ENCODE measurements at places on chromosomes 3 and 15. TPM values are rescaled to one million over a fixed set of nuclear protein-coding genes. Genes with fewer than 3 reads are reported as not detected.

DNA sequence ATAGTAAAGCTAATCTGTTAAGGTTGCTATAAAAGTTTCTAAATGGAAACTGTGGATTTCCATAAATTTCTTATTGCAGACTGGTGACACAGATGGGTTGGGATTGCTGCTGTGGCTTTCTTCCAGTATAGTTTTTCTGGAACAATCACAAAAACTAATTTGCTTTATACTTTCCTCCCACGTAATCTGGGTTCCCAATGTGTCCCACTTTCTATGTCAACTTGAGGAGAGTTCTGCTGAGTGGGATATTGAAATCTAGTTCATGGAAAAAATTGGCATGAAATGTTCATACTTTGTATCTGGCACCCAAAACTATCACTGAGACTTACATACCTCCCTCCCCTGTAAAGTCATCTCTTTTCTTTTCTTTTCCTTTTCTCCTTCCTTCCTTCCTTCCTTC lies 126.8 kb downstream of the TGFBR2 start:
- peaks cover 13% of the 10 kb centered on the region for H3K4me1 ChIP-seq
- no peaks in the 10 kb centered on the region for H3K27me3 ChIP-seq
- H3K4me3 ChIP-seq, result no peak overlapping the region
- H3K36me3 ChIP-seq, result no peaks in the 10 kb centered on the region
- no peak overlapping the region for H3K27ac ChIP-seq

DNA sequence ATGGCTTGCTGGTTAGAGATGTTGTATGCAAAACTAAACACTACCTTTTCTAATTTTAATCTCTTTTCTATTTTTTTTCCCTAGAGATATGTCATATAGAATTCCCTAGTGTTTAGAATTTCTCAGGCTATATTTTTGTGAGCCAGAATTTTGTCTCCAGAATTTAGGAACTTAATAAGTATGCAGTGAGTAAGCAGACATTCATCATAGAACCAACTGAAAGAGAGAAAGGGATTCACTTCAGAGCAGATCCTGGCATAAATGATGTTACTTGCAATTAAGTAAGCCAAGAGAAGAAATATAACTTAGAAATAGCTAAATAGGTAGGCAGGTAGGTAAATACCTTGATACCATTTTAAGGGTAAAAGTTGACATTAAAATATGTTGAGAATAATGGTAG lies 288.9 kb downstream of the ZNF385D start:
- H3K27ac ChIP-seq, result no peak overlapping the region
- DNase-seq, result no peak
- H3K36me3 ChIP-seq, result no peaks in the 10 kb centered on the region
- no peak overlapping the region for H3K4me3 ChIP-seq

DNA sequence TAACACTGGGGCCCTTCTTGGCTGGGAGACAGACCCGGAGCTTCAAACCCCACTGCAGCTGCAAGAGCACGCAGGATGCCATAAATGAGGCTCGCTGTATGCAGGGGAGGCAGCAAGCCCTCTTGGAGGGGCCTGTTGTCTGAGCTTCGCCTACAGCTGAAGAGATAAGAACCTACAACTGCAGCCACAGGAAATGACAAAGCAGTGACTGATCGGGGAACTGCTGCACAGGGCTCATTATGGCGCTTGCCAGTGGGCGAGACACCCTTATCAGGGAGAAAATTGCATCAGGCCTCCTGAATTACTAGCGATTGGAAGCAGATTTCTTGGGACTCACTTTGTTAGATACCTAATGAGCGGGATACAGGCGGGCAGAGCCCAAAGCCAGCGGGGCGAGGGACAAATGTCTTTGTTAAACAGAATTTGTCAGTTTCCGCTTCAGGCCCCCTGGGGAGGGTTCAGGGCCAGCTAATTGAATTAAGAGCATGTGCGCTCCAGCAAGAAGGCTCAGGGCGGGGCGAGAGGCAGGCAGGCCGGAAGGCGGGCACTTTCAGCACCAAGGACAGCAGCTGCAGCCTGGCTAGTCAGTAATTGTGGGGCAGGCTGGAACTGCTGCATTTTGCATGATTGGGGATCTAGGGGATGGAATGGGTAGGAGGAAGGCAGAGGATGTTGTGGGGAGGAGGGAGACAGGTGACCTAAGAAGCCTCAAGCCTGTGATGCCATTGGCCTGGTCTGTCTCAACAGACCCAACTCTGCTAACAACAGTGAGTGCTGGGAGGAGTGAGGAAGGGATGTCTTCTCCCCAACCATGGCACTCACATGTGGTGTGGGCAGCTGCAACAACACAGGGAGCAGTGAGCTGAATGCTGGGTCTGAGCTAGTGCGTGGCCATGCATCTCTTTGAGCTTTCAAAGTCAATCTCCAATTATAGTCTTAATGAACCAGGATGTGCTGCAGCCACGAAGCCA lies 55.3 kb downstream of the CCDC33 start:
- H3K4me3 ChIP-seq, result peak overlapping the region; percentile 51
- DNase-seq, result peak; percentile 99
- H3K4me1 ChIP-seq, result peaks cover 23% of the 10 kb centered on the region
- peaks cover 59% of the 10 kb centered on the region for H3K27me3 ChIP-seq
- H3K36me3 ChIP-seq, result no peaks in the 10 kb centered on the region
- no peak overlapping the region for H3K27ac ChIP-seq

GRCh38 chr3:12869035-12869621 lies 27.8 kb upstream of the RPL32 start:
- no peak overlapping the region for H3K27ac ChIP-seq

DNA sequence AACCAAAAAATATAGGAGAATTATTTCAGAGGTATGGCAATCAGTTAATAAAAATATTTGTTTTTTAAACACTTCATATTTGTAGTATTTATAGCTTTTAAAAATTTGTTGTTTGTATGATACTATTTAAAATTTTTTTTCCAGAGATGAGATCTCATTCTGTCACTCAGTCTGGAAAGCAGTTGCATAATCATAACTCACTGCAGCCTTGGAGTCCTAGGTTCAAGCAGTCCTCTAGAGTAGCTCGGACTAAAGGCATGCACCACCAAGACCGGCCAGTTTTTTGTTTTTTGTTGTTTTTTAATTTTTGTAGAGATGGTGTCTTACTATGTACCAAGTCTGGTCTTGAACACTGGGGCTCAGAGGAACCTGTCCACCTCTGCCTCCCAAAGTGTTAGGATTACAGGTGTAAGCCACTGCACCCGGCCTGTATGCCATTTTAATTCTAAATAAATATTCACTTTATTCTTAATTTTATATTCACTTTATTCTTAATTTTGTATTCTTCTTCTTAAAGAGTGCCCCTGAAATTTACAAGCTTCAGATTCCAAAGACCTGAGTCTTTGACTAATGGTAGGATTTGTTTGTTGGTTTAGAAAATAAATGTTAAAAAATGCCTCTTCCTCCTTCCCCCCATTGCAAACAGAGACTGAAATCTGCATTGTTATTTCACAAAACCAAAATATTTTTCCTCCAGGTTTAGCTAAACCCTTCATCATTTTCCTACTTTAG lies 9.4 kb downstream of the TGFBR2 start:
- H3K4me1 ChIP-seq, result peaks cover 59% of the 10 kb centered on the region
- DNase-seq, result no peak
- H3K36me3 ChIP-seq, result 0 out of 2 replicates have a peak, but pooled peaks cover 6% of the 10 kb centered on the region
- H3K27ac ChIP-seq, result peak overlapping the region; percentile 84

DNA sequence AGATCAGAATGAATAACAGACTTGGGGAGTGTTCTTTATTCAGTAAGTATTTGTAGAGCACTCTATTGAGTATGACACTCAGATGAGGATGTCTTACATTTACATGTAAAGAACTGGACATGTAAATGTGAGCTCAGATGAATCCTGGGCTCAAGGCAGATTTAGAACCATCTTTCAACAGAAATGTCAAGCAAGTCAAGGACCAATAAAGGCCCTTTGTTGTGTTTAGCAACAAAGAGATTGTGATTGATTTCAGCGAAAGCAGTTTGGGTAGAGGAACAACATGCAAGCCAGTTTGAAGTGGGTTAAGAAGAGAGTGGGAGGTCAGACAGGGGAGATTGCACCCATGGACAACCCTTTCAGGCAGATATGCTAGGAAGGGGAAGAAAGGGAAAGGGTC lies 194.2 kb upstream of the DNAJC19 start:
- no peaks in the 10 kb centered on the region for H3K27me3 ChIP-seq
- H3K27ac ChIP-seq, result no peak overlapping the region
- H3K4me1 ChIP-seq, result no peaks in the 10 kb centered on the region
- DNase-seq, result no peak
- peaks cover 3% of the 10 kb centered on the region for H3K36me3 ChIP-seq

DNA sequence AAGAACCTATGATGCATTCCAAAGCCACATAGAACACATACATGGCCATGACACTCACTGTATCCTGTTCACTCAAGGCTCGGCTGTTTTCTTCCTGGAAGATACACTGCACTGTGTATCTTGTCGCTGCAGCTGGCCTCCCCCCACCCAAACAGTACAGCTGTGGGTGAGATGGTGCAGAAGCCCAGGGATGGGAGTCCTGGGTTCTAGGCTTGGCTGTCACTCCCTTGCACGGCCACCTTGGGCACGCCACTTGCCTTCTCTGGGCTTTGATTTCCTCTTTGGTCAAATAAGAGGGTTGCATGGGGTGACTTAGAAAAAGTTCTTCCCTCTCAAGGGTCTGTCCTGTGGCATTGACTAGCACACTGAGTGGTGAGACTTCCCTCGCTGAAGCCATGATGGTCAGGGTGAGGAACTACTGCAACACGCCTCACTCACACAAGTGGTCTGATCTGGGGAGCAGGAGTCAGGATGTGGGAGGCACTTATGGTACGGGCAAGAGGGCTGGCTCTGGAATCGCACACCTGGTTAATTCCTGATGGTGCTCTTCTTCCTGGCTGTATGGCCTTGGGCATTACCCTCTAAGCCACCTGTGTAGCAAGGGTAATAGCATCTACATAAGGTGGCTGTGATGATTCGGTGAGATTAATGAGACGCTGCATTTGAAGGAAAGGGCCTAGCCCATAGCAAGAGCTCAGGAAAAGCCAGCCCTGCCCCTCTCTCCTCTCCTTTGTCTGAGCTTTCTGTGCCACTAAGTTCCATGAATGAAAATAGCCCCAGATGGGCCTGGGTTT lies 44.0 kb downstream of the ANP32A start:
- peaks cover 33% of the 10 kb centered on the region for H3K36me3 ChIP-seq
- peaks cover 10% of the 10 kb centered on the region for H3K27me3 ChIP-seq
- no peak for DNase-seq
- no peak overlapping the region for H3K4me3 ChIP-seq
- H3K4me1 ChIP-seq, result peaks cover 13% of the 10 kb centered on the region

DNA sequence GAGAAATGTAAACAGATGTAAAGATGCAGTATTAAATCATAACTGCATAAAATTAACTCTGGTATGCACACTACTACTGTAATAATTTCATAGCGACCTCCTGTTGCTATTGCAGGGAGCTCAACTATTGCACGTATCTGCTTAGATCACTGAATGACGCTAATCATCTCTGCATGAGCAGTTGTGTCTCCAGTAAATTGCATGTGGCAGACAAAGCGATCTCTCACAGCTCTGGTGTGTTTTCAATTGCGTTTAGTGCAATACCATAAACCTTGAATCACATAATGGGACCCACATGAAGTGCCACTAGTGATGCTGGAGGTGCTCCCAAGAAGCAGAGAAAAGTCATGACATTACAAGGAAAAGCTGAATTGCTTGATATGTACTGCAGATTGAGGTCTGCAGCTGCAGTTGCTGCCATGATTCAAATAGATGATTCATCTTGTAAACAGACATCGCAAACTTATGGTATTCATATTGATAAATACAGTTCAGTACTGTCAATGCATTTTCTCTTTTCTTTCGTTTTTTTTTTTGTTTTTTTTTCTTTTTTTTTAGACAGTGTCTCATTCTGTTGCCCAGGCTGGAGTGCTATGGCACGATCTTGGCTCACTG lies 30.2 kb upstream of the LCTL start:
- no peak overlapping the region for H3K27ac ChIP-seq
- no peak for DNase-seq
- H3K4me3 ChIP-seq, result no peak overlapping the region
- H3K27me3 ChIP-seq, result no peaks in the 10 kb centered on the region
- no peaks in the 10 kb centered on the region for H3K4me1 ChIP-seq
- no peaks in the 10 kb centered on the region for H3K36me3 ChIP-seq

DNA sequence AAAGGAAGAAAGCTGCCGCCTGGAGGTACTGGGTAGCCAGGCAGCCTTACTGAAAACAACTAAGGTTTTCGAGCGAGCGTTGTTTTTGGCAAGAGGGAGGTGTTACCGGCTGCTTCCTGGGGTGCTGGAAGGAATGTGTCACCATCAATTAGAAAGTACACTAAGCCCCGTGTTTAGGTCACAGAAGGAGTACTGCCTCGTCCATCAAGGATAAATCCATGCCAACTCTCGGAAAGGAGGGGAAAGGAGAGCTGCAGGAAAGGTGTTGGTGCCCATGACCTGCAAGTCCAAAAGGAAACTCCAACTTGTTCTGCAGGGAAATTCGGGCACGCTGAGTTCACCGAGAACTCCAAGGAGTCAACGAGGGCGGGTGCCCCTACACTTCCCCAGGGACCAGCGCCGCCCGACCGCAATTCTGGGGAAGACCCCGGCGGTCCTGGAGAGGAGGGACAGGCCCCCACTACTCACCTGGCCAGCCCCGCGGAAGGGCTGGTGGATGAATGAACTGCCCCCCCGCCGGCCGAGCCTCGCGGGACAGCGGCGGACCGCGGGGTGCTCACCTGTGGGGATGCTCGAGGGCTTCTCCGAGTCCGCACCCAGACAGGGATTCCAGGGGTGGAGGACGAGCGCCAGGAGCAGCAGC lies 542 bp downstream of the PLOD2 start:
- H3K4me1 ChIP-seq, result peaks cover 66% of the 10 kb centered on the region
- H3K4me3 ChIP-seq, result peak overlapping the region; percentile 83
- H3K36me3 ChIP-seq, result no peaks in the 10 kb centered on the region
- peak; percentile 75 for DNase-seq
- peak overlapping the region; percentile 97 for H3K27ac ChIP-seq

DNA sequence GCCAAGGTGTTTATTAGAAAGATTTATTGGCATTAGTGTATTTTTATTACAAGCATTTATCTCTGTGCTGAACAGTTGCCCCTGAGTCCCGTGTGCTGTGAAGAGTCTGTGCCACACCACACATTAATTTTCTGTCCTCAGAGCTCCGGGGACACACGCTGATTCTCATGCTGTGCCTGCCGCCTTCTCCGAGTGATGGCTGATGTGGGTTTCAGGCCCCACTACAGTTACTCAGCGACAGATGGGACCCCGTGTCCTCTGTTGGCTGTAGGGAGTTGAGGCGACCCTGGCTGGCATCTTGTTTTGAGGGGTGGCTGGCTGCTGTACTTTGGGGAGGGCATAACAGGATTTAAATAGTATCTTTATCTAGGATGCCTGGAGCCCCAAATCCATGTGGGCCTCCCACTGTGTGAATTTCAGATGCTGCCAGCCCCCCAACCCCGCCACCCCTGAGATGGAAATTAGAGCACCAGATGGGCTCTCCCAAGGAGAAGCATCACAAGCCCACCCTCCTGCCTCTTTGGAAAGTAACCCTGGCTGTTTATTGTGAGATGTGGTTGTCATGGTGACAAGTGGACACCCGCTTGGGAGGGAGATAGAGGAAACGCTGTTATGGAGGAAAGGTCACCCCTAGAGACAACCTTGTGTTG lies 185.6 kb downstream of the APBA2 start:
- no peak overlapping the region for H3K4me3 ChIP-seq
- no peak overlapping the region for H3K27ac ChIP-seq
- 0 out of 2 replicates have a peak, but pooled peaks cover 6% of the 10 kb centered on the region for H3K4me1 ChIP-seq
- no peaks in the 10 kb centered on the region for H3K27me3 ChIP-seq
- peaks cover 6% of the 10 kb centered on the region for H3K36me3 ChIP-seq
- DNase-seq, result no peak

Gene LEKR1
- 0.18 TPM for total RNA-seq

Gene INKA1
- total RNA-seq, result 1.4 TPM

Gene ISL2
- total RNA-seq, result 0.37 TPM

Gene MYLK
- 10.8 TPM for total RNA-seq

Gene TJP1
- total RNA-seq, result 129 TPM

Measured in WTC11 (cell line).